HCT116 (cell line): ENCODE measurements at places on chromosomes 5 and 9.

GRCh38 chr9:121598167-121598964 is 53.1 kb upstream of the DAB2IP start:
- H3K27me3 ChIP-seq: no peaks in the 10 kb centered on the region
- peak overlapping the region; percentile 71 for H3K4me3 ChIP-seq
- 0 out of 2 replicates have a peak, but pooled peaks cover 2% of the 10 kb centered on the region for H3K36me3 ChIP-seq
- peaks cover 16% of the 10 kb centered on the region for H3K4me1 ChIP-seq
- peak overlapping the region; percentile 95 for H3K27ac ChIP-seq

DNA sequence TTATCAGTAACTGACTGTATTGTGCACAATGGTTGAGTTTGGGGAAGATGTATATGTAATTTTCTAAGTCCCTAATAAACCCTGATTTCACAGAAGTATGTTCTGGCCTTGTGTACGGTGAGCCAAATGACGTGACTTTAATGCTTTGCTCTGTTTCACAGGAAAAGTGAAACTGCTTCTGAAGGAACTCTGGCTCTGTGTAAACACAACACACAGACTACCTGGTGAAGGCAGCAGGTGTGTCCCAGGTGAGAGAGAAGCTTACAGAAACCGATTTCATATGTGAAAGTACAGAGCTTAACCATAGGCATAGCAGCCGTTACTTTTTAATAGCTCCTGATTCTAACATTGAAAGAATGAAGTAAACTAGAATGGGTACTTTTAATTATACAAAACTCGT is 31.9 kb downstream of the ICE1 start:
- H3K27me3 ChIP-seq: no peaks in the 10 kb centered on the region
- H3K4me1 ChIP-seq: no peaks in the 10 kb centered on the region
- no peak overlapping the region for H3K4me3 ChIP-seq
- H3K27ac ChIP-seq: no peak overlapping the region
- DNase-seq: no peak

DNA sequence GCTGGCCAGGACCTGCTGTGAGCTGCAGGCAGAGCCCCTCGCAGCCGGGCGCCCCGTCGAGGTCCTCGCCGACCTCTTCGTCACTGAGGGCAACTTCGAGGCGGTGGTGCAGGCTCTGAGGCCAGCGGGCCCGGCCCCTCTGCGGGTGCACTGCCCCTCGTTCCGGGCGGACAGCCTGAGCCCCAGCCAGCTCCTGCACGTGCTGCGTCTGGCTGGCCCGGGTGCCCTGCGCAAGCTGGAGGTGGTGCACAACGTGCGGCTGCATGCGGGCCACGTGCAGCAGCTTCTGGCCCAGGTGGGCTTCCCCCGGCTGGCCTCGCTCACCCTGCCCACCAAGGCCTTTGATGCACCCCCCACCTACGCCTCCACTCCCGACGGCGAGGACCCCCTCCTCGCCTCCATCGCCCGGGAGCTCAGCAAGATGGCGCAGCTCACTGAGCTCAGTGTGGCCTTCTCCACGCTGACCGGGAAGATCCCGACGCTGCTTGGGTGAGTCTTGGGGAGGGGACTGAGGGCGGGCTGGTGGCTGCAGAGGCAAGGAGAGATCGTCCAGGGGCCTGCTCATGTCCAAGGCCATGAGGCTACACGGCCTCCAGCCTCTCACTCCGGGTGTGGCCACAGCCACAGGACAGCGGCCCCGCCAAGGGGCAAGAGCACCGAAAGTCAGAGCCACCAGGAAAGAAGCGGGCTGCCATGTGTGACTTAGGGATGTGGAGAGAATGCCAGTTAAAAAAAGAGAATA is 825 bp downstream of the LRRC14B start:
- H3K27me3 ChIP-seq: no peaks in the 10 kb centered on the region
- no peak for DNase-seq
- no peak overlapping the region for H3K27ac ChIP-seq
- H3K4me1 ChIP-seq: peaks cover 5% of the 10 kb centered on the region

- no peak overlapping the region for H3K27ac ChIP-seq
- no peak for DNase-seq
- H3K4me3 ChIP-seq: no peak overlapping the region
These were observed 128.7 kb downstream of the GAS1 start for GRCh38 chr9:86818636-86819035.

GRCh38 chr9:29830821-29831220 is 2257.5 kb upstream of the C9orf72 start:
- no peaks in the 10 kb centered on the region for H3K27me3 ChIP-seq
- H3K27ac ChIP-seq: no peak overlapping the region
- H3K4me1 ChIP-seq: no peaks in the 10 kb centered on the region
- peak; percentile 24 for DNase-seq

GRCh38 chr9:99158629-99159028 is 53.7 kb downstream of the TGFBR1 start:
- no peak overlapping the region for H3K4me3 ChIP-seq
- H3K36me3 ChIP-seq: no peaks in the 10 kb centered on the region
- DNase-seq: no peak

DNA sequence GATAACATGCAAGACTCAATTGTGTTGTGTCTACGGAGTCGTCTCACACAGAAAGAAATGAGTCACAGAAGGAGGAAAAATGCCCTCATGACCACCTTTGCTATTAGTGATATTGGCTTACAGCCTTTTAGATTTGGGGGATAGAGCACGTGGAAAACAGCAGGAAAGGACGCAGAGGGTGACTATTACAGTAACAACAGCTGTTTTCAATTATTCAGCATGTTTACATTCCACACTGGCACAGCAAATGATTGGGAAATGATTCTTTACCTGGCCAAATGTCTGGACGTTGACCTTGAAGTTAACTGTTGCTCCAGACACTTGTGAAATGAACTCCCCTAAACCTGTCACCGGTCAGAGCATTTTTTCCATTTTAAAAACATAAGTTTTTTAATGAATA is 46.8 kb downstream of the APTX start:
- H3K4me3 ChIP-seq: no peak overlapping the region
- H3K27ac ChIP-seq: no peak overlapping the region
- DNase-seq: no peak

- no peak for DNase-seq
- H3K4me3 ChIP-seq: peak overlapping the region; percentile 67
- H3K36me3 ChIP-seq: peaks cover 6% of the 10 kb centered on the region; the same call in 1 of the 2 replicates
- H3K4me1 ChIP-seq: peaks cover 21% of the 10 kb centered on the region
- peak overlapping the region; percentile 85; the same call in 1 of the 2 replicates for H3K27ac ChIP-seq
These were observed 1.5 kb downstream of the AFF4 start for GRCh38 chr5:132961887-132962286.

DNA sequence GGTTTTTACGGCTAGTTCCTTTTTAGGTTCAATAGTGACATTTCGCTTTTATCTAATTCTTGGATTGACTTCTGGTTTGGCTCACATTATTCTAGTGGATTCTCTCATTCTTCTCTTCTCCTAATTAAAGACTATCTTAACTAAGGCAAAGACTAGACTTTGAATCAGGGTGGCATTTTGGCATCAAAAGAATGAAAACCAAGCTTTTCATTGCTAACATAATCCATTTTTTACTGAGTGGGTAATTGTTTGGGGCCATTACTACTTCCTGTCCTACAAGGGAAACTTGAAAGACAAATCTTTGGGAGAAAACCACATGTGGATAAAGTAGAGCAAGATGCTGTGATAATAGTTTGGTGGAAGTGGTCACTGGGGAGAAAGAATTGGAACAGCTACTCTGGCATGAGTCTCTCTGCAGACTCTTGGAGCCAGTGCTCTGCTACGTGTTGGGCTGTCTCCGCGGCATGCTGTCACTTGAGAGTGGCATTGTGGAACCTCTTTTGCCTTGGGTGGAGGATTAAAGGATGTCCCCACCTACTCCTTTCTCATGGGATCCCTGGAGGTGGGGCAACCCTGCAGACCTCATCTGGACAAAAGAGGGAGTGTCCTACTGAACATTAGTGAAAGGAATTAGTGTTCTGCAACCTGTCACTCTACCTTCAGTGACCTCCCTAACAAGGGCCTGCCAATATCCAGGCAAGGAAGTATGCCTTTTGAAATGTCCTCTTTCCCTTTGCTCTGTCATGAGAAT is 280.4 kb downstream of the PSAT1 start:
- H3K4me3 ChIP-seq: no peak overlapping the region
- H3K27me3 ChIP-seq: no peaks in the 10 kb centered on the region
- no peaks in the 10 kb centered on the region for H3K4me1 ChIP-seq

DNA sequence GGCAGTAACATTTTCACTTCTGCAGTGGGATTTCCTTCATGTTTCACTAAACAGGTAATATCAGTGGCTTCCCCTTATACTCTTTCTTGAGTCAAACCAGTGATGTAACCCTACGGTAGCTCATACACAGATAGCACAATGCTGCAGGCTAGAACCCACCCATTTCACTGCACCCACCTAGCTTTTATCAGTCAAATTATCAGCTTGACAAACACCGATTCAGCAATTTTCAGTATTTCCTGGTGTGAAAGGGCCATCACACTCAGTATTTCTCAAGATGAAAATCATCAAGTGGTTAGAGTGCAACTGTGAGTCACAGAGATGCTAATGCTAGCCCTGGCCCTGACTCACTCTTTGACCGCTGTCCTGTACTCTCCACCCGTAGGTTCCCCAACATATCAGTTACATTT is 242.3 kb upstream of the PTGER4 start:
- H3K27ac ChIP-seq: no peak overlapping the region
- H3K4me3 ChIP-seq: no peak overlapping the region
- no peaks in the 10 kb centered on the region for H3K36me3 ChIP-seq
- no peaks in the 10 kb centered on the region for H3K4me1 ChIP-seq
- no peaks in the 10 kb centered on the region for H3K27me3 ChIP-seq
- no peak for DNase-seq

- H3K27ac ChIP-seq: no peak overlapping the region
- no peaks in the 10 kb centered on the region for H3K36me3 ChIP-seq
- DNase-seq: no peak
- peaks cover 37% of the 10 kb centered on the region for H3K27me3 ChIP-seq
These were observed 265.5 kb upstream of the PAPPA start for GRCh38 chr9:115888131-115888530.

GRCh38 chr5:6236858-6237481 is 141.4 kb downstream of the MED10 start:
- H3K27ac ChIP-seq: no peak overlapping the region
- no peaks in the 10 kb centered on the region for H3K4me1 ChIP-seq
- H3K36me3 ChIP-seq: no peaks in the 10 kb centered on the region
- H3K27me3 ChIP-seq: 0 out of 2 replicates have a peak, but pooled peaks cover 7% of the 10 kb centered on the region

- no peak for DNase-seq
- H3K4me1 ChIP-seq: peaks cover 15% of the 10 kb centered on the region
- H3K36me3 ChIP-seq: peaks cover 67% of the 10 kb centered on the region
- no peaks in the 10 kb centered on the region for H3K27me3 ChIP-seq
- no peak overlapping the region for H3K27ac ChIP-seq
- no peak overlapping the region for H3K4me3 ChIP-seq
These were observed 4.9 kb downstream of the TOMM5 start for GRCh38 chr9:37587521-37587920.

- no peaks in the 10 kb centered on the region for H3K4me1 ChIP-seq
- H3K27ac ChIP-seq: no peak overlapping the region
- no peak for DNase-seq
- H3K4me3 ChIP-seq: no peak overlapping the region
- no peaks in the 10 kb centered on the region for H3K27me3 ChIP-seq
These were observed 1625.6 kb upstream of the ACO1 start for GRCh38 chr9:30758726-30759446.

GRCh38 chr5:66281294-66281693 is 137.2 kb downstream of the SREK1 start:
- no peaks in the 10 kb centered on the region for H3K4me1 ChIP-seq
- no peaks in the 10 kb centered on the region for H3K36me3 ChIP-seq
- no peak overlapping the region for H3K27ac ChIP-seq
- no peak overlapping the region for H3K4me3 ChIP-seq

- peak; percentile 26 for DNase-seq
- H3K27me3 ChIP-seq: no peaks in the 10 kb centered on the region
- no peak overlapping the region for H3K27ac ChIP-seq
- H3K36me3 ChIP-seq: no peaks in the 10 kb centered on the region
- H3K4me3 ChIP-seq: no peak overlapping the region
- H3K4me1 ChIP-seq: peaks cover 8% of the 10 kb centered on the region; the same call in 1 of the 2 replicates
These were observed 103.2 kb upstream of the VCAN start for GRCh38 chr5:83368319-83368718.

DNA sequence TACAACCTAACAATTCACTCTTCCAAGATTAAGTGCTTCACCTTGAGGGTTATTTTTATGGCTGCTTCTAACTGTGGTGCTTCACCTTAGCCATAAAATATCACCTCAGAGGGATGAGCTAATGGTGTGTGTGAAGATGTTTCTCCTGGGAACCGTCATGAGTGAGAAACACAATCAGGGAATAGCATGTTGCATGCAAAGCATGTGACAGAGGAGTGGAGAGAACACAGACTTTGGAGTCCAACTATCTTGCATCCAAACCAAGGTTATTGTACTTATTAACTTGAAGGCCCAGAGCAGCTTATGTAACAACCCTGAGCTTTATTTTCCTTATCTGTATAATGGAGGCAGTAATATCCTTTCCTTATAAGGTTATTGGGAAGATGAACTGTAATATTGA is 1089.0 kb upstream of the DMAC1 start:
- H3K27ac ChIP-seq: no peak overlapping the region
- H3K27me3 ChIP-seq: no peaks in the 10 kb centered on the region
- H3K4me3 ChIP-seq: no peak overlapping the region
- no peaks in the 10 kb centered on the region for H3K4me1 ChIP-seq
